Fibroblast of skin of abdomen (primary cell): ENCODE measurements at places on chromosomes 11 and 22.

DNA sequence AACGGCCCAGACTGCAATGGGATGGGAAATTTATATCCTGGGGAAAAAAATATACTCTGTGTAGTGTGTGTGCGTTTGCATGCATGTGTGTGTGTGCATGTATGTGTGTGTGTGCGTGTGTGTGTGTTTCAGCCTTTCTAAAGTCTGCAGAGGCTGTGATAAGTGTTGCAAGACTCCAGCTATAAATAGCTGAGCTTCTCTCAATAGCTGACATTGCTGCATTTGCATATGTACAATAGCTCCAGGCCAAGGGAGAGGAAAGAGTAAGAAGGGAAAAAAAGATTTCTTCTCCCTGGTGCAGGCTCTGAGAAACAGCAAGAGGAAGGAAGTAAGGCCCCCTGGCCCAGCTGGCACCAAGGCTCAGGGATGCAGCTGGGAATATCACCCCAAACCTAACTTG, 483.0 kb downstream of the MN1 start:
- DNase-seq: peak; percentile 95

DNA sequence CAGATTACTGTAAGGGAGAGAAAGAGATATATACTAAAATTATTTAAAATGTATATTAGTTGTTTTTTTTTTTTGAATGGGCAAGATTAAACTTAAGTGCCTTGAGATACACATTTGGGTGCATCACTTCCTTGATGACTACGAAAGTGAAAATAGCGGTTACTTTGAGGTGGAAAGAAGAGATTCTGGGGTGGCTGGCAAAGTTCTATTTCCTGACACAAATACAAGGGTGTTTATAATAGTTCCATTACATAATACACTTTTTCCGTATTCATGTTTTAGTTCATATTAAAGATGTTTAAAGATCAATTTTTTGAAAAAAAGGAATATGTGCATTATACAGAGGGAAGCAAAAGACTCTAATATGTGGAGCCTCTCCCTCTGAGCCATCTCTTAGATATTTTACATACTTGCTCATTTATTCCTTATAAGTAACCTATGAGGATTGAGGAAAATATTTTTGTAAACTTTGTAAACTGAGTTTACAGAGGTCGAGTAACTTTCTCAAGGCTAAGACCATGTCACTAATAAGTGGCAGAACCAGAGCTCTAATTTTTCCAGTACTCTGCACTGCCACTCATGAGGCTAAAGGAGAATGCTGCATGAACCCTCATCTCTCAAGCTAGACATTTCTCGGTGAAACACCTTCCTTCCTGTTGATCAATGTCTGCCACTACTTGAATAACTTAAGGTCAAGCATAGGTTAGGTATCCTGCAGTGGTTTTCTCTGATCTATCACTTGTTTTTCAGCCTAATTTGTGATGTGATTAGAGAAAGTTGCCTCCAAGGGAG, 58.6 kb downstream of the DDIAS start:
- DNase-seq: no peak

DNA sequence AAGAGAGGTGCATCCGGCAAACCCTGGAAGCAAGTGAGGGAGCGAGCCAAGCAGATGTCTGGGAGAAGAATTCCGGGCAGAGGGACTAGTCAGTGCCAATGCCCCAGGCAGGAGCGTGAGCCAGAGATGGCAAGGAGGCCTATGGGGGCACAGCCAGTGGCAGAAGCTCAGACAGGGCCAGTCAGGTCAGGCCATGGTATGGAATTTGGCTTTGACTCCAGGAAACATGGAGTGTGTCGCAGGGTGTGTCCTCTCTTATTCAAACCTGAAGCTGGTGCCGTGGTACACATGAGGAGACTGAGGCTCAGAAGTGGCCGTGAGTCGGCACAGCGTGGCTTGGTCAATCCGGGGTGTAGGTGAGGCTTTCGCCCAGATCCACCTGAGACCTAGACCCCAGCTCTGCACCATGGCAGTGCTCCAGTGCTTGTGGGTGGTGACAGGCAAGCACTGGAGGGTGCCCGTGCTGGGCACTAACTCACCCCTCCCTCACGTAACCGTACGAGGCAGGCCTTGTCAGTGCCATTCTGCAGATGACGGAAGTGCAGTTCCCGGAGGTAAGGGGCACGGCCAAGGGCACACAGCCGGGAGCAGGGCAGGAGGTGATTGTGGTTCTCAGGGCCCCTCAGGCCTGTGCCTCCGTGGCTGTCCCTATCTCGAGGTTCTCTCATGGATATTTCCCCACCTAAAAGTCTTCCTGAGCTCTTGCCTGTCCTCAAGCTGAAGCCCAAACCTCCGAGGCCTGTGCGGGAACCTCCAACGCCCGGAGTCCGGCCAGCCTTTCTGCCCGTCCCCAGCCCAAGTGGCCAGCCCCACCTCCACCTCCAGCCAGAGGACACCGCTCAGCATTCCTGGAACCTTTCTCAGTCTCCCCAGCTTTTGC, 10.6 kb upstream of the SPI1 start:
- no peak for DNase-seq

DNA sequence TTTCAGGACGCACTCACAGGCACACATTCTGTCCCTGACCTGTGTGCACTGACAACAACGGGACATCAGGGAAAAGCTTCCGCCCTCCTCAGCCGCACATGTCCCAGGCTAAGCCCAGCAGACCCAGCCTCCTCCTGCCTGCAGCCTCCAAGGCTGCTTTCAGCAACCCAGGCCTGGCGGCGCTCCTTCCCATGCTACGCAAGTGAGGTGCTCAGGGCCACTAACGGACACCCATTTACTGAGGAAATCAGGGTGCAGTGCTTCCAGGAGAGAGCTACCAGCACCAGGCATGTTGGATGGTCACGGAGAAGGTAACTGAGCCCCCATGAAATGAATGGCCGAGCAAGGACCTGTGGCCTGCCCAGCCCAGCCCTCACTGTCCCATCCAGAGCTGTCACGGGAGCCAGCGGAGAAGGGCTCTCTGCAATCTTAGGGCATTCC, 6.9 kb downstream of the MOB2 start:
- DNase-seq: no peak

DNA sequence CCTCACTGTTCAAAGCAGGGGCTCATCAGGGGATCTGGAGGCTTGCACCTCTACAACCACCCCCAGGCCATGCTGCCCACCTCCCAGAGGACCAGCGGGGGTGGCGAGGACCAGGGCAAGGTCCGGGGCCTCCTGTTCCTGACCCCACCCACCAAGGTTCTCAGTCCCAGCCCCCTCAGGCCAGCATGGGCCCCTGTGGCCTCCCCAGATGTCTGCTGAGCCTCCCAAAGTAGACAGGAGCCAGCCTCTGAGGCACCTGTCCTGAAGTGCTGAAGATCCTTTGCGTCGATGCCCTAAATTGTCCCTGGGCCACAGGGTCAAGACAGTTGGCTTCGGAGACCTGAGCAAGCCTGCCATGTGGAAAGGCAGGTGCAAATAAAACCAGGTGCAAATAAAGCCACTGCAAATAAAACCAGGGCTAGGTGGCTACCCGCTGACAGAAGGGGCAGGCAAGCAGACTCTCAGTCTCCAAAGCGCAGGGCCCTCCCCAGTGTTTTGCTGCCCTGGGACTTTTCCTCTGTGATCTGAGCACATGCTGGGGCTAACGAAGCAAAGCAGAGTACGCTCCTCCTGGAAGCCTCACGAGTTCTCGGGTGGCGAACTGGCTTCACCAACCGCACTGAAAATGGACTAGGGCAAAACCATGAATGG, 22.4 kb upstream of the ARFGAP3 start:
- DNase-seq: no peak

DNA sequence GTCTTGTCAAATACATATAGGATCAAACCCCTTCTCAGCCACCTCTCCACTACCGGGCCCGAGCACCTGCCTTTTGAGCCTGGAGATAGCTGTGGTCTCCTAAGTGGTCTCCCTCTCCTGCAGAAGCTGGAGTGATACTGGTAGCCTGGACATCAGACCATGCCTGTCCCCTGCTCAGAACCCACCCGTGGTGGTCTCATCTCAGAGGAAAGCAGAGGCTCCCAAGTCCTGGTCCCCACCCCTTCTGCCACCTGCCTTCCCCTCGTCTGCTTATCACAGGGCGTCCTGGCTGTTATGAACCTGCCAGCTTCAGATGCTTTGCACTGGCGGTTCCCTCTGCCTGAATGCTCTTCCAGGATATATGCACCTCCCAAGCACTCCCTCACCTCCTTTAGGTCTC, 50.5 kb upstream of the EIF3D start:
- DNase-seq: no peak

DNA sequence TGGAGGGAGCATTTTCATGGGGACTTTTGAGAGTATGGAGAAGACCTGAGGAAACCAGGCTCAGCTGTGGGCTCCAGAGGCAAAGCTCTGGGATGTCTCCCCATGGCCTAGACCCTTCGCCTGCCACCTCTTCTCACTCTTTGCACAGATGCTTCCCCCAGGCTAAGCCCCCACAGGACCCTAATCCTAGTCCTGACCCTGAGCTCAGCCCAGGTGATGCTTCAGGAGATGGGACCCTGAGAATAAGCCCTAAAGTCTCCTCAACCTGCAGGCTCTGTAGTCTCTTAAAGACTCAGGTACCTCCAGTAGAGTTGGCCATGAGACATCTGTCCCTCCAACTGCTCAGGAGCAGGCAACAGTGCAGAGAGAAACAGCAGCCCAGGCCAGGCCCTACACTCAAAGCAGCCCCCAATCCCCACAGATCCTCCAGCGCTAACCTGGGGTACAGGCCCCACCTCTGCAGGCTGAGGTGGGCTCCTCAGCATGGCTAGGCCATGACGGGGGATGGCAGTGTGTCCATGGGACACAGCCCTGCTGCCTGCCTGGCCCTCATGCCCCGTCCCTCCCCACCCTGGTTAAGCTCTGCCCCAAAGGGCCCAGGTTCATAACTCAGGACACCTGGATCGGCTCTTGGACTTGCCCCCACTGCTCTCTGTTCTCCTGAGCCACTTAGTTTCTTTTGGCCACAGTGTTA, 39.4 kb downstream of the GGTLC2 start:
- no peak for DNase-seq

GRCh38 chr22:26245001-26245400, 75.7 kb downstream of the SEZ6L start:
- DNase-seq: no peak

DNA sequence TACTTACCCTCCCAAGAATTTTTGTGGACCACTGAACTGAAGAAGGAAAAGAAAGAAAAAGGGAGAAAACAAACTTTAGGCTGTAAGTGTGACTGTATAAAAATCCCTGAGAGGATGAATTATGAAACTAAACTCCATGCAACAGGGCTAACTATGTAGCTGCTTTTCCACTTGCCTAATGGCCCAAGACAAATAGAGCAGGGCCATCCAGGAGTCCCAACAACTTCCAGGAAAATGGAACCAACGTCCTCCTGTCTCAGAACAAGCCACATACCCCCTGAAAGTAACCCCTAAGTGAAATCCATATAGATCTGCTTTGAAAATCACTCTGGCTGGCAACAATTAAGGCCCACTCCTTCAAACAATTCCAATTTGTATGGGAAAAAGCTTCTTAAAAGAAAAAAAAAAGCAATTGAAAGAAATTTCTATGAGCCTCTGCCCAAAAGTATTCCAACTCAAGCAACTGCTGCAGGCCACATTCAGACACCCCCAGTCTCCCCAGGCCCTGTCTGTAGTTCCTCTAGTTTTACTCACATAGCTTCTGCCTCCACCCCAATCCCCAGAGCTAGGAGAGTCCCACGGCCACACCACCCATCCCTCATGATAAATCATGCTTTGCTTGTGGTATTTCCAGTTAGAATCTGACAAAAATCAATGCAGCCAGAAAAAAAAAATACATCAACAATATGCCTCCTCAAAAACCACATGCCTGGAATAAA, 12.7 kb downstream of the RBFOX2 start:
- peak; percentile 65 for DNase-seq

GRCh38 chr22:49232319-49233067, 595.2 kb downstream of the BRD1 start:
- no peak for DNase-seq

DNA sequence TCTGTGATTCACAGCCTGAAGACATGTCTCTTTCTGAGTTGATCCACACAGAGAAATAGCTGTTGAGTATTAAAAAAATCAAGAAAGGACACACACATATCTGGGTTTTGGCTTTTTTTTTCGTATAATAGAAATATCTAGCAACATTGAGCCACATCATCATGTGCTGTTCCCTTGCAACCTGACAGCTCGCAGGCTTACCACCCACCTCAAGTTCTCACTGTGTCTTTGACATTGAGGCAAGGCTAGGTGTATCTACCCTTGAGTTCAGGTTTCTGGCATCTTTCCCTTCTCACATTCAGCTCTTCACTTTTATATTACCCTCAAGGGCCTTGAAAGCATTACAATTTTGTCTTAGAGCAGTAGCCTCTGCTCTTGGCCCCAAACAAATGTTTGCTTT, 490.3 kb upstream of the KIRREL3 start:
- no peak for DNase-seq

DNA sequence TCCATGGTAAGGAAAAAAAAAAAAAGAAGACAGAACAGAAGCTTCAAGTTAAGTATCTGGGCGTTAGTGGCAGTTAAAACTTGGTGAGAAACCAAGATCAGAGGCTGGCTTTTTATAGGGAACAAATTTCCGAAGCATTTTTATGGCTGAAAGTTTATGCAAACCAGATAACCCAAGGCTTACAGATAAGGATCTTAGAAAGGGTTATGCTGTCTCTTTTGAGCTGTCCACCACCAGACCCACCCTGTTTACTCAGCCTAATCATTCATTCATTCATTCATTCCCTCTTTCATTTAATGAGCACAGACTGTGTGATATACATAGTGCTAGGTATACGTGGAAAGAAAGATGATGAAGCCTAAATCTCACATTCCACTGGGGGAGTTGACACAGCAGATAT, 89.5 kb downstream of the ME3 start:
- DNase-seq: no peak

- no peak for DNase-seq
Measured at GRCh38 chr22:45014654-45015053, 4.8 kb upstream of the PHF21B start.

DNA sequence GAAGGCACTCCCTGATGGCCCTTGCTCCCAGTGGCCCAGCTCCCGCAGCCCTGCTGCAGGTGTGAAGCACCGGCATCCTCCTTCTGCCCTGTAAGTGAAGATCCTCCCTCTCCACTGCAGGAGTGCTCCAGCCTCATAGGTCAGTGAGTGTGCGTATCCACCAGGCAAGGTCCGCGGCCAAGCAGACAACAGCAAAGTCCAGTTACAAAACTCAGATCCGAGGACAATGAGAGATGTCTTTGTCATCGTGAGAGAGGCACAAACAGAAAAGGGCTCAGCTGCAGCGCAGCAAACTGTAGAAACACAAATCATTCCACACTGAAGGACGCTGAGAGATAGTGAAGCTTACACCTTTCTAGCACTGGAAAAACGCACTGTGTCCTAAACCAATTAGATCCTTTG, 46.1 kb downstream of the MYH9 start:
- DNase-seq: no peak

DNA sequence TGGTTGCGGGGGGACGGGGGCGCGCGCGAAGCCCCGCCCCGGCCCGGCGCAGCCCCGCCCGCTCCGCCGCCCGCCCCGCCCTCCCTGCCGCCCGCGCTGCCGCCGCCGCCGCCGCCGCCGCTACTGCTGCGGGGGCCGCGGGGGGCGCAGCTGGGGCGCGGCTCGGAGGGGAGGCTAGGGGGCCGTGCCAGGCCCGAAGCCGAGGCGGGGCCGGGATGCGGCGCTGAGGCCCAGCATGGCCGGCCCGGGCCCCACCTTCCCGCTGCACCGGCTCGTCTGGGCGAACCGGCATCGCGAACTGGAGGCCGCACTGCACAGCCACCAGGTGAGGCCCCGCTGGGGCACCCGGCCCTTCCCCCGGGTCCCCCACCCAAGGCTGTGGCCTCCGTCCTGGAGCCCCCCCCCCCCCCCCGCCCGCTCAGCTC, at the start of gene ANKRD13D:
ANKRD13D (plus strand) TSS at position 78 of the 425 bp plus-strand sequence; CDS start at position 236, 158 bp downstream.
- no peak for DNase-seq
